ENCODE measurements at places on chromosomes 1 and 21.
A peak's percentile ranks its signal among the peaks of the same experiment; 100 is the strongest.

GRCh38 chr1:58067082-58067481 lies 479.4 kb downstream of the OMA1 start:
- DNase-seq: no peak

- DNase-seq: peak; percentile 32
Observed at GRCh38 chr21:28333578-28334075, 659.0 kb downstream of the LTN1 start.

DNA sequence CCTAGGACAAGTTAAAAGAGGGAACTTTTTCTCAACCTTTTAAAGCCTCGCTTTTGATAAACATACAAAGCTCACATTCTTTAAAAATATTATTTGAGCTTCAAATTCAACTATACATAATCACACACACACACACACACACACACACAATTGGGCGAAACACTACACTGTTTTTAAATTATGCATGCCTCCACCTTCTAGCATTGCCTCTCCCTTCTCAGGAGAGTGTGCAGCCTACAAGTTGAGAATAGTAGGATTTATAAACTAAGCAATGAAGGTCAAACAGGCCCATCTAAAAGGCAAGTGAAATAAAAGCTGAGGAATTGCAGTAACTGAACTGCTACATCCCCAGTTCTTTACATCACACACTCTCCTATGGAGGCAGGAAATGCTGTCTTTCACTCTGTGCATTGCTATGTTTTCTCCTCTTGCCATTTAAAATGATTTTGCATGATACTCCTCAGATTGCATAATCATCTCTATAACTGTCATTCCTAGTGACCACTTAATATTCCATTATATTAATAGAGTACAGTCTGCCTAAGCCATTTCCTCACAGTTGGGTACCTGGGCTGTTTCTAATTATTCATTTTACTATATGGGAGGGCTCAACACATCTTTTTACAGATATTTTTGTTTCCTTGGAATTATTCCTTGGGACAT lies 92.5 kb upstream of the KCNE2 start:
- DNase-seq: no peak

DNA sequence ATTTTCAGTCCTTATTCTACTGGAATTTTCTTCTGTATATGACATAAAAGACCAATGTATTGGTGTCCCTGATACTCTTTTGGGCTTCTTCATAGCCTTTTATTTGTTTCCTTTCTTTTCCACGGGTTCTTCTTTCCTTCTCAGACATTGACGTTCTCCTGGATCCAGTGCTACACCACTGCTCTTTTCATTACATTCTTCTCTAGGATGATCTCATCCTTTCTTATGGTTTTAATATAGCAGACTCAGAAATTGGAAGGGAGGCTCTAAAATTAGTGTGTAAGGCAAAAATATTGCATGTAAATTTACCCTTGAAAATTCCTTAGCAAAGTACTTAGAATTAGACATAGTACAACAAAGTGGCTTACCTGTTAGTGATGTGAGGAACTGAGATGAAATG lies 65.3 kb downstream of the SELENOF start:
- DNase-seq: no peak

DNA sequence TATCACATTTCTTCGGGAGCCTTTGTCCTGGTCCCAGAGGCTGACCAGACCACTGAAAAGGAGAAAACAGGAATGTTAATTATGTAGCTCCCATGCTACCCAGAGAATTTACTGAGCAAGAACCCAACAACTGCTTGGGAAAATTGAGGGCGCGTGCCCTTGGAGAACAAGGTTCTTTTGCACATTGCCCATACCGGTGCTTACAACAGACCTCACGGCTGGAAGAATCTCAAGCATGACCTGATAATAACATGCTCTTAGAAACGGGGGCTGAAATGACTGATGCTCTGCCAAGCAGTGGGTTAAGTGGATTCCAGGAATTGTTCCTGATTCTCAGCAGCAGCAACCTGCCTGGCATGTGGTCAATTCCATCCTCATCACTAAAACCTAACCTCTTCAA lies 49.3 kb upstream of the AJAP1 start:
- no peak for DNase-seq

DNA sequence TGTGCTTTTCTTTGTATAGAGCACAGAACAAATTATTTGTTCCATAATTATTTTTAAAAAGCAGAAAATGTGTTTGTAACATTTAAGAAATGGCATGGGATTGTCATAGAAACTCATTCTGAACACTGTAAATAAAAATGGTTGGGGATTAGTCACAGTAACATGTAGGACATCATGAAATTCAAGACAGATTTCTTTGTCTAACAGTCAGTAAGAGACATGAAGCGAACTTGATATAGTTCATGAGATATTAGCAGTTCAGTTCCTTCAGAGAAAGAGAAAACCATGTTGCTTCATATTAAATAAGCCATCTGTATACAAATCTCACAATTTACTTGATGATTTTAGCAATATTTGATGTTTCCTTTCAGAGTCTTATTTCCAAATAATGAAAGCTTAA lies 19.7 kb downstream of the NFIA start:
- no peak for DNase-seq

- no peak for DNase-seq
Observed at GRCh38 chr1:200294241-200294640, 115.6 kb downstream of the ZNF281 start.

DNA sequence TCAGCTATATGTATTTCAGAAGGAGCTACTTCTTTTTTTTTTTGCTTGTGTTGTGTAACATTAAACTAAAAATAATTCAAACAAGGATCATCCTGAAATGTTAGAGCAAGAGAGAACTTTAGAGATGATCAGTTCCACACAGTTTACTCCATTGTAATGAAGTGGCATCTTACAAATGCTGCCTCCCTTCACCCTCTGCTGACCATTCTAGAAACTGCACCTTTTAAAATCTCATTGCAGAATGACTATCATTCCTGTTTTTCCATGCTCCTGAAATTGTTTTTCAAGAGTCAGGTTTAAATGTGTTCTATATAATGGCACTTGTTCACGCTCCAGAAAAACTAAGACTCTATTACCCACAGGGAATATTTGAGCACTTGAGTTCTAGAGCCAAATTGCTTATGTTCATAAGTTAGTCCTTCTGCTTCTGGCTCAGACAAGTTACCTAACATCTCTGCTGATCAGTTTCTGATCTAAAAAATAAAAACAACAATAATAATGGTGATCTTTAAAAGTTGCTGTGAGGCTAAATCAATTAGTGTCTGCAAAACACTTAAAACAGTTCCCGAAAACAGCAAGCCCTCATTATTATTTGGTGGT lies 21.5 kb upstream of the SLC44A5 start:
- peak; percentile 58 for DNase-seq

DNA sequence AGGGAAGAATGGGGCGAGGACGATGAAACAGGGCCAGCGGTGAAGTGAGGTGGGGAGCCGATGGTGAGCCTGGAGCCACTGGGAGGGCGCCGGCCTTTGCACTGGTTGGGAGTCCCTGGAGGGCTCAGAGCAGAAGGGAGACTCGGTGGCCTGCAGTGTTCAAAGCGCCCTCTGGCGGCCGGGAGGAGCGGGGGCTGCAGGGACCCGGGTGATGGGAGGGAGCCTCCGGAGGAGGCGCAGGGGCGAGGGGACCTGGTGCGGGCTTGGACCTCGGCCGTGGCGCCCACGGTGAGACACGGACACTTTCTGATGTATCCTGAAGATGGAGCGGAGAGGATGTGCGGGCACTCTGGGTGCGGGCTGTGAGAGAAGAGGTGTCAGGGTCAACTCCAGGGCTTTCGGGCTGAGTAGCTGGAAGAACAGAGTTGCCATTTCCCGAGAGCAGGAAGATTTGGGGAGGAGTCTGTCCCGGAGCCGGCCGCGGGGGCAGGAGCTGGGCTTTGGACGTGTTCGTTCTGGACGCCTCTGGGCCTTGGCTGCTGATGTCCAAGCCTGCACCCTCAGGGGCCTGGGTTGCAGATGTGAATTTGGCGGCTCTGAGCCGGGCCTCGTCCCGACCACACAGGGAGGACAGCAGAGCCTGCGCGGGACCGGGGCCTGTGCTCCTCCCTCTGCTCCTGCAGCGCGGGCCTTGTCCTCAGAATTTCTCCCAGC lies 29.7 kb downstream of the HEYL start:
- DNase-seq: peak; percentile 8

DNA sequence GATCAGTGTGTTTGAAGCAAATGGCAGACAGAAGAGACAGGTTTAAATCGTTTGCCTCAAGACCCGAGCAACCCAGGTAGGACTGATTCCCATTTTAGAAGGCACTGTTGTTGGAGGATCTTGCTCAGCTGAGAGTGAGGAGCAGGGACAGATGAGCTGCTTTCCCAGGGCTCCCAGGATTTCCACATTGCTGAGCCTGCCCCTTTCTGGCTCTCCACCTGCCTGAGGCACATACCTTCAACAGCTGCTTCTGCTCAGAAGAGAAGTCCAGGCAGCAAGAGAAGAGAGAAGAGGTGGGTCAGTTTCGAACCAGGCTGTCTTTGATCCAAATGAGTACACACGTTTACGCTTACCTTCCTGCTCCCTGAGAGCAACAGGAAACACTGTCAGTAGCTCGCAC lies 5.7 kb downstream of the TNNT2 start:
- DNase-seq: no peak

DNA sequence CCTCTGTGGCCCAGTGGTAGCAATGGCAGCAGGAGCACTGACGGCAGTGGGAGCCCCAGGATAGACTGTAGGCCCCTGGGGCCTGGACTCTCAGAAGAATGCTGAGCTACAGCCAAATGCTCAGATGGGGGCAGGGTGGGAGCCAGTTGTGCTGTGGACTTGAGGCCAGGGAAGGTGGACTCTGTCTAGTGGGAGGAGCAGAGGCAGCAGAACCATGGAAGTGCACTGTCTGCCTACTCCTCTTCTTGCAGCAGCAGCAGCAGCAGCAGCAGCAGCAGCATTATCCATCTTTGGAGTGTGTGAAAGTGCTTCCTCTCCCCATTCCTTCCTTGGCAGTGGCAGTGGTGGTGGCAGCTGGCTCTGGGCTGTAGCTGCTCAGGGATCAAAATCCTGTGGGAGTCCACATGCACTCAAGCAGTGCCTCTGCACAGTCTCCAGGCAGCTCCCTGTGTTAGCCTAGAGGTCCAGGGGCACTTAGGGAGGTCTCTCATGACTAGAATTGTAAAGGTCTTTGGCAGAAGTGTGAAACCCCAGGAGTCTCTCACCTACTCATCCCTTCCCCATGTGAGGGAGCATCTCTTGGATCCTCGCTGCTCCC lies 917.9 kb upstream of the B3GALT2 start:
- DNase-seq: no peak

DNA sequence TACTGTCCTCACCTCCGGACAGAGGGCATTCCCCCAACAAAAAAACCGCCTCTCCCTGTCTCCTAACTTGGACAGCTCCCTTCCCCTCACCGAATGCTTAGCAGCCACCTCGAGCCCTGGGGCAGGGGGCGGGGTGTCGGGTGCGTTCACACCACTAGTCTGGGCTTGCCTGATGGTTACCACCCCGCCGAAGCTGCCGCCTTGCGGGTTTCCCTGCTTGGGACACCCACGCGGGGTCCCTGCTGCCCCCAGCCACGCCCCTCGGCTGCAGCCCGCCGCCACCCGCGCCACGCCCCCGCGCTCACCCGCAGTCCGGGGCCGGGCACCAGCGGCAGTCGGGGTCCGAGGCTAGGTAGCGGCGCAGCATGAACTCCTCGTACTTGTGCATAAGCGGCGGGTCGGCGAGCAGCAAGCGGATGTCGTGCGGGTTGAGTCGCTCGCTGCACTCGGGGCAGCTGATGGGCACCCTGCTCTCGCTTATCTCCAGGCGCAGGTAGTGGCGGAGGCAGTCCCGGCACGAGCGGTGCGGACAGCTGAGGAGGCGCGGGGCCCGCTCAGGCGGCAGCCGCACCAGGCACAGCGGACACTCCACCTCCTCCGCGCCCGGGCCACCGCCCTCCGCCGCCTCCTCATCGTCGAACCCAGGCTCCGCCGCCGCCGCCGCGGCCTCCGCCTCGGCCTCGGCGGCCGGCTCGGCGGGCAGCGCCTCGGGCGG lies 706 bp downstream of the RNF19B start:
- peak; percentile 83 for DNase-seq

GRCh38 chr21:18370301-18370700 lies 33.3 kb downstream of the TMPRSS15 start:
- no peak for DNase-seq

- no peak for DNase-seq
Observed at GRCh38 chr1:230679192-230679591, 34.7 kb downstream of the AGT start.

DNA sequence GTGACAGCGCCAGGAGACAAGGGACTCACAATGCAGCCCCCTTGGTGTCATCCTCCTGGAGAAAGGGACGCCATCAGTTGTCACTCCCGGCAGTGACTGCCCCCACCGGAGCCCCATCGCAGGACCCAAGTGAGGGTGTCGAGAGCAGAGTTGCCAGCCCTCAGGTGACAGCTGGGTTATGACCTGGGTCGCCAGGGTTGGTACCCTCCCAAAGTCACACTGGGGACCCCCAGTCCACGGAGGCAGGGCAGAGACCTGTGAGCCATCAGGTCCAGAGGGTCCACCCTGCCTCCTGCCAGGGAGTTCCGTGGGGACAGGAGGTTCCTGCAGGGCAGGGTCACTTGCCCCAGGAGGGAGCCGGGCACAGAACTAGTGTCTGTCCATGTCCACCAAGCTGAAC lies 78.2 kb upstream of the IFFO2 start:
- no peak for DNase-seq

DNA sequence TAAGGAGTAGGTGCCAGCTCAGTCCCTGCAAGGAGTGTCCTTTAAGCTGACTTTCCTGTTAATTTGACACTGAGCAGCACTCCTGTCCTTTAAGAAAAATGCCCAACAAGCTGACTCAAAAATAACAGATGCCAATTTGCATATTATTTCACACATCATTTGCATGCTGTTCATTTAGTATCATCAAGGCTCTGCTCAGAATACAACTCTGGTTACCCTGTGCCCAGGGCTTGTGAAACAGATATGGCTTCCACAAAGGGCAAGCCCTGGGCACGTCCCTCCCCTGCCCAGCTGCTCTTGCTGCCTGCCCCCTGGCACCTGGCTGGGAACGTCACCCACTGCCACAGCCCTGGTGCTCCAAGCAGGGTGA lies 10.3 kb downstream of the KCNN3 start:
- DNase-seq: no peak

DNA sequence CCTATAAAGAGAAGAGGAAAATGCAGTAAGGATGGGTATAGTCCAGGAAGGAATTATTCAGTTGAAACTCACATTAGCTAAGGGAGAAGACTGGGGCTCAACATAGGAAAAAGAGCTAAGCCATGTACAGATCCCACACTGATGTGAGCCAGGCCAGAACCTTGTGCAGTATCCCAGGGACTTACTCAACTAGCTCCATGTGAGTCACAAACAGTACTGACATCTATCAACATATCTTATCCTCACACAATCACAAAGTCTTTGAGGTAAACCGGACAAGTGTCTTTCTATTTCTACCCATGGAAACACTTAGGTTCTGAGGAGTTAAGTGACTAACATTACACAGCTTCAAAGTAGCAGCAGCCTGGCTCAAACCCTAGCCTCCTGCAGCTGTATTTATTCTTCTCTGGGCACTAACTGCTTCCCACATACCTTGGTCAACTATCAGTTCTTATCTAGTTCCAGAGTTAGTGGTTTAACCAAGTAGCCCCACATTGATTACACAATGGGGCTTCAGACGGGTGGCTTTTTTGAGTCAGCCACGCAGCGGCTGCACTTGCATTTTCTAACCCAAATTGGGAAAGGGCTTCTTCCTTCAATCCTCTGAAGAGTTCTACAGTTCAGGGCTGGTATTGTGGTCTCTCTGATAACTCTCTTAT lies 9.5 kb downstream of the CD5L start:
- no peak for DNase-seq

- DNase-seq: no peak
Observed at GRCh38 chr1:162161916-162162550, 92.5 kb downstream of the NOS1AP start.

GRCh38 chr1:70459496-70460225 lies 48.6 kb downstream of the CTH start:
- DNase-seq: no peak

- no peak for DNase-seq
Observed at GRCh38 chr21:31335957-31336738, 7.9 kb downstream of the TIAM1 start.

Data from inflammatory macrophage treated with lipopolysaccharide for 1 hour (primary cell).